ENCODE measurements at places on chromosomes 6 and 20.
A peak's percentile ranks its signal among the peaks of the same experiment; 100 is the strongest.

DNA sequence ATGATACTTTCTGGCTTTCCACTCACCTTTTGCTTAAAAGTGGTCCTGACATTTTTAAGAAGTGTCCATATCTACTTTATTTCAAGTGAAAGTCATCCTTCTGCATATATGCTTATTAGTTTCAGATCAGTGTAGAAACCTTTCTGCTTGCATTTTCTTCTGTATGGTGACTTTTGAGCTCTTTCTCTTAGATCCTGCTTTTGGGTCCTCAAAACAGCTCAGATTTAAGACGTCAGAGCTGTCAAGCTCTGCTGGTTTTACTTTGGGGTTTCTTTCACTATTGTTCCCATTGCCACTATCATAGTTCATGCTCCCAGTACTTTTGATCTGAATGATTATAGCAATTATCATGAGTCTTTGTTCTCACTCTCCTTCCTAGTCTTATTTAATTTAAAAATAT lies 41.7 kb downstream of the BCKDHB start:
- no peak for DNase-seq

DNA sequence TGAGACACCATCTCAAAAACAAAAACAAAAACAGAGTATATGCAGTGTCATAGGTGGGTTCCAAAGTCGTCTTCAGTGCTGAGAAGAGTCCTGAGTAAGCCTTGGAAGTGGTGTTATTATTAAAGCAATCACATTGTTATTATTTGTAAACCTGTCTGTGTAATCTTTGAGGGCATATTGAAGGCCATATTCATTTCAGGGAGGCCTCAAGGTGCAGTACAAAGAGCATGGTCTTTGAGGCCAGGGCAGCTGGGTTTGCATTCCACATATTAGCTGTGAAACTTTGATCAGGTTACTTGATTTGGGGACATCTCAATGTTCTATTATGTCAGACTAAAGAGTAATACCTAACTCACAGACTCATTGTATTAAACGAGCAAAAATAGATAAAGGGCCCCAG lies 139.3 kb upstream of the SOX4 start:
- no peak for DNase-seq

DNA sequence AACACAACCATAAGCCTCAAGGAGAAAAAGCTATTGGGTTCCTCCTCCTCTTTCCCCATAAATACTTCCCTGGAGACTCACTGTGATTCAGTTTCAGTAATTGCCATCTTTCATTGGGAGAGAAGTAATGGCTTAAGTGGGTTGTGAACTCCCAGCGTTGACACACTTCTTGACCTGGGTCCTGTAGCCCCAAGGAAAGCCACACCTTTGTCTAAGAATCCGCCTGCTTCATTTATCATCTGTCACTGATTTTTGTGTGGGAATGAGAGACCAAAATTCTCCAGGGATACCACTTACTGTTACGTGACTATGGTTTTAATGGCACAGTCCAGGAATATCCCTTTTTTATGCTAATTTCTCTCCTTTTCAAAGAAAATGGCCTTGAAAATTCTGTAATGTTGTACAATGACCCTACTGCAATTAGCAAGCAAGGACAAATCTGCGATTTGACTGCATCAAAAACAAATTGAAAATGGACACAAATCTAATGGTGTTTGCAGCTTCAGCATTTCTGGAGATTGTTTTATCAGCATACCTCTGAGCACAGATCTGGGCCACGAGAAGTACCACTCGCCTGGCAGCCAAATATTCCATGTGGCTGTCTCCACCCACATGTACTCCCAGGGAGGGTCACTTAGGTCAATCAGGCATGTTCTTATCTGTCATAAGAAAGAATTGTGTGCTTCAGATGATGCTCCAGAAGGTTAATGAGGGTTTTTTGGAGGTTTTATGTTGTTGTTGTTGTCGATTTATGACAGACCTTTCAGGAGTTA lies 29.8 kb downstream of the DCBLD1 start:
- no peak for DNase-seq

DNA sequence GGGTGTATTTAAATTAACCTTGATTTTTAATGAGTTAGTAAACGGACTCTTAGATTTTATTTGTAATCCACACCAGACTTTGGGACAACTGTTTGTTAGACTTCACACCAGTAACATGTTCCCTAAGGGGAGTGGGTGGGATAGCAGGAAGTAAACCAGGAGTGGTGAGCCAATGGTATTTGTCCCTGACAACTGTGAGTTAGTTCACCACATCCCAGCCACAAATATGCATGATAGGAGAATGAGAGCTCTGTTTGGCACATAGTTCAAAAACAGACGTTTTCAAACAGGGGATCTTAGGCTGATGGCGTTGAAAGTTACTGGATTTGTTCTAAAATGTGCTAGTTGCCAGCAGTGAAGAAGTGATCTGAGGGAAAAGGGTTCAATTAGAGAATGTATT lies 18.7 kb upstream of the COL10A1 start:
- peak; percentile 86 for DNase-seq

DNA sequence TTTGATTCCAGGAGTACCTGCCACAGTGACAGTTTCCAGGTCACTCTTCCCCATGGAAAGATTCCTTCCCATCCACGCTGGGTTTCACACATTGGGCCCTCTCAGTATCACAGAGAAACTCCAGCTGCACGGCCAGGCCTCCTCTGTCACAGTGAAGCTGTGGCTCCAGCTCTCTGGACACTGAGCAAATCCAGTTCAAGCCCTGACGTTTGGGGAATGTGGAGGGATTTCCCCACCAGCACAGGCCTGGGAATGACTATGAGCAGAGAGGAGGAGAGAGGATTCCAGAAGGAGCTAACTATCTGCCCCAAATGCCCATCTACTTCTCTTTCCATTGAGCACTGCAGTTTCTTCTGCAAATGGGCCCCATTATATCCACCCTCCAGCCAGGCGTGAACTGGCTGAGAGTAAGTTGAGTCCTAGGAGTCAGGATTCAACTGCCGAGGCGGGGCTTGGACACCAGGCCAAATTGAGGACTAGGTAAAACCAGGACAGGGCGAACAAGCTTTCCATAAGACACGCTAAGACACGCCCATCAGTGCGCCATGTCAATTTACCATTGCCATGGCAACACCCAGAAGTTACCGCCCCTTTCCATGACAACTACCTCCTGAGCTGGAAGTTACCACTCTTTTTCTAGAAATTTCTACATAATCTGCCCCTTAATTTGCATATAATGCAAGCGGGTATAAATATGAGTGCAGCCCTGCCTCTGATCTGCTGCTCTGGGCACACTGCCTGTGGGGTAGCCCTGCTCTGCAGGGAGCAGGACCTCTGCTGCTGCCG lies 9.2 kb upstream of the BNIP5 start:
- DNase-seq, result no peak

GRCh38 chr6:99137314-99137713 lies 189.6 kb upstream of the FBXL4 start:
- no peak for DNase-seq

- DNase-seq, result peak; percentile 95
Measured at GRCh38 chr6:148440877-148441453, 98.3 kb downstream of the SASH1 start.

GRCh38 chr6:162533009-162533400 lies 194.6 kb downstream of the PRKN start:
- no peak for DNase-seq

Data from fibroblast of skin of right quadriceps (primary cell).